Adipocyte (in vitro differentiated cells): ENCODE measurements at places on chromosomes 2 and 18.

GRCh38 chr18:44229693-44230108, 451.0 kb upstream of the SETBP1 start:
- peak; percentile 78 for DNase-seq

DNA sequence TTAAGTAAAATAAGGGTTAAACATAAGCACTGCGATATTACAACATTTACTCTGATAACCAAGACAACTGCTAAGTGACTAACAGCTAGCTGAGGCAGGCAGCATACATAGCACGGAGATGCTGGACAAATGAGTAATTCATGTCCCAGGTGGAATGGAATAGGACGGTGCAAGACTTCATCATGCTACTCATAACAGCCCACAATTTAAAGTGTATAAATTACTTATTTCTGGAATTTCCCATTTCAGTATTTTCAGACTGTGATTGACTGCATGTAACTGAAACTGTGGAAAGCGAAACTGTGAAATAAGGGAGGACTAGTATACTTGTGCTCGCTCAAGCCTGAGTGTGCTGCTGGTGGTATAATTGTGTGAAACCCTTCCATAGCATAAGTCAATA, 12.9 kb downstream of the IER3IP1 start:
- DNase-seq, result peak; percentile 26

- DNase-seq, result no peak
Observed at GRCh38 chr2:112783187-112783714, 1.0 kb downstream of the IL1A start.

- DNase-seq, result peak; percentile 33
Observed at GRCh38 chr2:44686561-44686960, 254.9 kb upstream of the SIX3 start.

- no peak for DNase-seq
Observed at GRCh38 chr2:168224346-168224745, 23.0 kb downstream of the STK39 start.

DNA sequence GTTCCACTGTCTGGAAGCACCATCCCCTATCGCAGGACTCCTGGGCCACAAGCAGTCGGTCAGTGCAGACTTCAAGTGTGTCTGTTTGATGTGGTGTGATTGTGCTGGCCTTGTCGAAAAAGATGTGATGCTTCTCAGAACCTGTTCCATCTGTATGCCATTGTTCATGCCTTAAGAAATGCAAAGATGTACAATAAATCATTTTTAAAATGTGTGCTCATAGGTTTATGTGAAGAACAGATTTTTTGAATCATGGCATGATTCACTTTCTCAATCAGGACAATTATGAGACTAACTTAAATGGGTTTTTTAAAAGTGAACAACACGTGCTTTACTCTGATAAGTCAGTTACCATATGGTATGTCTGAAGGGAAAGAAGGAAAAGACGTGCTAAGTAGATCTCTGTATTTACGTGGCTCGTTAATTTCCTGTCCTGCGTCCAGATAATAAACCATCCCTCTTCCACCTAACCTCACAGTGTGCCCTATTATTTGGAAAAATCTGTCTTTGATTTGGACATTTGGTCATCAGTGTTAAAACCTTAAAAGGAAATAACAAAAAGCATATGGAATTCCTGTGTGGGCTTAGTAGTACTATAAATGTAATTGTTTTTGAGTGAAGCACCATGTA, 54.9 kb downstream of the PRKRA start:
- no peak for DNase-seq

DNA sequence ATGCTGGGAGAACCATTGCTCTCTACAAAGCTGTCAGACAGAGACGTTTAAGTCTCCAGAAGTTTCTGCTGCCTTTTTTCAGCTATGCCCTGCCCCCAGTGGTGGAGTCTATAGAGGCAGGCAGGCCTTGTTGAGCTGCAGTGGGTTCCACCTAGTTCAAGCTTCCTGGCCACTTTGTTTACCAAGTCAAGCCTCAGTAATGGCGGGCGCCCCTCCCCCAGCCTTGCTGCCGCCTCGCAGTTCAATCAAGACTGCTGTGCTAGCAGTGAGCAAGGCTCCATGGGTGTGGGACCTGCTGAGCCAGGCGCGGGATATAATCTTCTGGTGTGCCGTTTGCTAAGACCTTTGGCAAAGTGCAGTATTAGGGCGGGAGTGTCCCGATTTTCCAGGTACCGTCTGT, 52.7 kb upstream of the SCYGR2 start:
- no peak for DNase-seq

- no peak for DNase-seq
Observed at GRCh38 chr2:201730651-201731285, 32.3 kb upstream of the MPP4 start.

- peak; percentile 82 for DNase-seq
Observed at GRCh38 chr2:112692495-112692911, 28.3 kb upstream of the NT5DC4 start.

GRCh38 chr18:63131106-63131958, 188.2 kb downstream of the BCL2 start:
- DNase-seq, result peak; percentile 91

DNA sequence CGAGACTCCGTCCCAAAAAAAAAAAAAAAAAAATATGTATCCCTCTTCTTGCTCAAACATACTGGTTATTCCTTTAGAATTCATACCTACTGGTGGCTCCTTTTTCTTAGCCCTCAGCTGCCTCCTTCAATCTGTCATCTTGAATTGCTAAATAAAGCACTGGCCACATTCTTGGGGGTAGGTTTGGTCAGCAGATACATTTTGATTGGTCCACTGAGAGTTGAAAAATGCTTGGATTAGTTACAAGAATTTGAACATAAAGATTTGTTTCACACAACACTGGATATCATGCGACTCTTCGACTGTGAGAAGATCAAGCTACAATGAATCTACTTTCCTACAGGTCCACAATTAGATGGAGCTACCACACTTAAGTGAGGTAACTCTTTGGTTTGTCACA, 906.1 kb upstream of the SLC39A10 start:
- no peak for DNase-seq

GRCh38 chr2:207231967-207232366, 66.2 kb upstream of the KLF7 start:
- no peak for DNase-seq

DNA sequence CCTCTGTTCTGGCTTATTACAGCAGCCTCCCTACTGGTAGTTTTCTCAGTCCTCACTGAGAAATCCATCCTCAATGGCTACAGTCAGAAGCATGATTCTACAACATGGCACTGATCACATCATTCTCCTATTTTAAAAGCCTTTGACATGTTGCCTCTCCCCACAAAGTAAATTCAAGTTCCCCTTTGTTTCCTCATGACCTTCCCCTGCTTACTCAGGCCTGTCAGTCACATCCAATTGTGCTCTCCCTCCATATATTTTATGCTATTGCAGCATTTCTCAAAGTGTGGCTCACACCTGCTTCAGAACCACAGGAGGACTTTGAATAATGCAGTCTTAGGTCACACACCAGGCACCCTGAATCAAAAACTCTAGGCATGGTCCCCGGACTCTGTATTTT, 124.6 kb downstream of the SPOPL start:
- DNase-seq, result no peak

DNA sequence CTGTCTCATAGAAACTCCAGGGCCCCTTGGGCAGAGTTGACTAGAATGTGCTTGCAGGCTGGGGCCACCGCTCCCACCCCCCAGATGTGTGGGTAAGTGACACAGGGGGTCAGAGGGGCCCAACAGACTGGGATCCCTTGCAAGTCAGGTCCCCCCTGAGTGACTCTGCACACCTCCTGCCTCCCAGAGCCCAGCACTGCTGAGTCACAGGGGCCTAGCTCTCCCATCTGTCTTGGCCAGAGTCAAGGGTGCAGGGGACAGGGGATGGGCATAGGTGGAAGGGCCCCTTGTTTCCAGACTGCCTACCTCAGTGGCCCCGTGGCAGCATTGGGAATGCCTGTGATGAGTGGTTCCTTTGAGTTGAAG, 11.4 kb downstream of the SH2D6 start:
- DNase-seq, result no peak

DNA sequence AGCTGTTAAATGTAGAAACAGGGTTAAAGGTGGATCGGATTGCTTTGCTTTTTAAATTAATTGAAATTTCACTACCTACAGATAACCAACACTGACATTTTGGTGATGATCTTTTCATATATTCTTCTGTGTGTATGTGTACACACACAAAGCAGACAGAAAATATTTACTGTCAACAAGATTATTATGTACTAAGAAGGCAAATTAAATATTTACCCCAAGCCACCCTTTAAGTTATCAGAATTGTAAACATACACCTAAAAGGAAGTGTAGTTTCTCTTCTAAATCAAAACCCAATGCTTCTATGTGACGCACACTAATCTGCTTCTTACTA, 98.7 kb downstream of the GAREM1 start:
- no peak for DNase-seq

- DNase-seq, result no peak
Observed at GRCh38 chr2:234690569-234691213, 193.8 kb upstream of the ARL4C start.

GRCh38 chr2:60490441-60490840, 63.0 kb downstream of the BCL11A start:
- DNase-seq, result no peak

DNA sequence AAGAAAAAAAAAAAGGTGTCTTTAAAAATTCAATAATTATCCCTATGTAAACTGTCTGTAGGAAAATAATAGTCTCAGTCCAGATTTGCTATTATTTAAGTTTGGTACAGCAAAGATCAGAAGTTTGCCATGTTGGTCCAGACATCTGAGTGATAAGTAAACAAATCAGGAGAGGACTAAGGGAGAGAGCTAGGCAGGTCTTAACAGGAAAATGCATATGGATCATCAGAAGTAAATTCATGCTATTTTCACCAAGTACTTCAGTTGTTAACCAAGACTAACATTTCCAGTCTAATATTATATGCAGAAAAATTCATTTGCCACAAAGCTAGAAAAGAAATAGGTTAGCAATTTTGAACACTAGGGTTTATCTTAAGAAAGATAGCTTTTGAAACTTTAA, 95.0 kb upstream of the STK17B start:
- no peak for DNase-seq

- DNase-seq, result no peak
Observed at GRCh38 chr18:44246001-44246400, 434.7 kb upstream of the SETBP1 start.

GRCh38 chr2:199984159-199984558, 28.8 kb downstream of the MAIP1 start:
- DNase-seq, result no peak
